ENCODE measurements at places on chromosomes 7 and 10.

DNA sequence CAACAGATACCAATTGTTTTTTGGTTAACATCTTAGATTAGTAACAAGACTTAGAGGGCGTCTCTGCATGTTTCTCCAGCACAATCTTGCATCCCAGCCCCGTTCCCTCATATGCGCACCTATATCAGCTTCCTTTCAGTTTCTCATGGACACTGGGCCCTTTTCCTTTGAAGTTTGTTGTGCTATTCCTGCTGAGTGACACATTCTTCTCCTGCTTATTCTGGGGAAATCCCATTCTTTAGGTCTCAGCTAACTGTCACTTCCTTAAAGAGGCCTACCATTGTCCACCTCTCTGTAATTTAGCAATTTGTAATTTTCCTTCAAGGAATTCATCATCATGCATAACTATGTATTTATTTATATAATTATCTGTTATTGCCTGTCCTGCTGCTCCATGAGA, 110.3 kb upstream of the STEAP1B start:
- no peak for DNase-seq

DNA sequence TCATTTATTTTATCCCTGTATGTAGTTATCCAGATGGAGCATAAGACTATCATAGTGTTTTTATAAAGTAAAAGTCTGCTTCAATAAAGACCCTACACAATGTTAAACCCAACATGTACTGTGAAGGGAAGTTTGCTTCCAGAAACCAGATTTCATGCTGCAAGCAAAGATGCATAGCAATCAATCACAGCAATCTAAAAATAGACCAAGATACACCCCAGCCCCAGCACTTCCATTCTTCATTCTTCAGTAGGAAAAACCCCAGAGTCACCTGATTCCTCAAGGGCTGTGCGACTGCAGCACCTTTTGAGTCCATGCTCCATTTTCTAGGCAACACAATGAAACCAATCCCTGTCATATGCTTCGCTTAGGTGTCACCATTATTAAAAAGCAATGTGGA, 66.9 kb upstream of the PDE1C start:
- no peak for DNase-seq

- no peak for DNase-seq
Measured at GRCh38 chr10:70206762-70207161, 26.5 kb downstream of the PPA1 start.

GRCh38 chr10:10007957-10008356, 1009.7 kb upstream of the CELF2 start:
- DNase-seq = no peak

DNA sequence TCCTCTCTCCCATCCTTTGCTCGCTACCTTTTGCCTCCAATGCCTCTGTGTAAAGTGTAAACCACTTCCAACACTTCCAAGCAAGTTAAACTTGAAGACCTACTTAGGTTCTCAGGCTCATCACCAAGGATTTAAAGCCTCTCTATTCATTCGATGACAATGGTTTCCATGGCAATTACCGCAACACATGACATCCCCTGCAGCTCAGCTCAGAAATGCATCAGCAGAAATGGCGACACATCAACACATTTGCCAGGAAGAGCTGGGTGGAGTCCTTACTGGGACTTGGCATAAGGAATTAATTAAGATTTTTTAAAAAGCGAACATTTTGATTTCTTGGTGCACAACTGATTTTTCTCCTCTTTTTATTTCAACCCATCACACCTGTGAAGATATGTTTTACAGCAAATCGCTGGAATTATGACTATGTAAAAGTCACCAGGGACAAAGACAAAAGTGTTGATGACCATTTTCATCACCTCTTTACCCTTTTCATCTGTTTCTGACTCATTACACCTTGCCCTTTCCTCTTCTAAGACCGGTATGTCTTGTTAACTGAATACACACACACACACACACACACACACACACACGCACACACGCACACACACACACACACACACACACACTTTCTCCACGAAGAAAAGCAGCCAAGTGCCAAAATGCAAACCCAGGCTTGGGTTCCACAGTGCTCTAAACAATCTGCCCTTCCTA, 453.4 kb upstream of the CELF2 start:
- no peak for DNase-seq

DNA sequence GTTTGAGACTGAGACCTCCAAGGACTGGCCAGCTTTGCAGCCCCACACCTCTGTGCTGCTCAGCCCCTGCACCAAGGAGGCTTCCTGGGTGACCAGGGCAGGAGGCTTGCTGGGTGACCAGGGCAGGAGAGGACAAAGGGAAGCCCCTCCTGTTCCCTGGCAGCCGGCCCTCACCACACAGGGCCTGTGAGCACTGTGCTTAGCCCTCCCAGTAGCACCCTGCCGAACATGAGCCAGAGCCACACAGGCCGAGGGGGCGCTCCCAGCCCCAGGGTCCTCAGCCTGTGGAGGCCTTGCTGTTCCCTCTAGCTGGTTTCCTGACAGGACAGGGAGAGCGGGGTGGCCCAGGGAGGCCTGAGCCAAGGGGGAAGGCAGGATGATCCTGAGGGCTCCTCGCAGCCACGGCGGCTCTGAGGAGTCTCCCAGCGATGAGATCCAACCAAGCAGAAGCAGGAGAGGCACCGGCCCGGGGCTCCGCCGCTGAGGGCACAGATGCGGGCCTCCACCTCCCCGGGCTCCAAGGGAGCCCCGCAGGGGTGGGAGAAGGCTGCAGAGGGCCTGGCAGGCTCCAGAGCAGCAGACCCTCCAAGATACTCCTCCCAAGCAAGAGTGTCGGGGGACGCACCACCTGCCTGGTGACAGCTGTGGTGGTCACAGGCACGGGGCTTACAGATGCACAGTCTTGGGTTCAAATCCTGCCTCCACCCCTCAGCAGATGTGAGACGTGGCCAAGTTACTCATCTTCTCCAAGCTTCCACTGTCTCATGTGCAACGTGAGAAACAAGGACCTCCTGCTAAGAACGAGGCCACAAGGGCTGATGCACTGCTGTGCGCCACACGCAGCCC, 22.5 kb downstream of the WDR86 start:
- no peak for DNase-seq

Measured in stimulated activated CD4-positive, alpha-beta T cell treated with anti-CD3 and anti-CD28 coated beads, Interleukin-4, amount 100 ng/mL, for 24 hours (primary cell).